ENCODE measurements at places on chromosomes 13 and 19.

- DNase-seq: no peak
Measured at GRCh38 chr13:37870489-37870845, 895 bp upstream of the TRPC4 start.

GRCh38 chr19:44598880-44599279 is 14.5 kb upstream of the IGSF23 start:
- no peak for DNase-seq

GRCh38 chr13:87919956-87920355 is 248.8 kb downstream of the SLITRK5 start:
- DNase-seq: no peak

DNA sequence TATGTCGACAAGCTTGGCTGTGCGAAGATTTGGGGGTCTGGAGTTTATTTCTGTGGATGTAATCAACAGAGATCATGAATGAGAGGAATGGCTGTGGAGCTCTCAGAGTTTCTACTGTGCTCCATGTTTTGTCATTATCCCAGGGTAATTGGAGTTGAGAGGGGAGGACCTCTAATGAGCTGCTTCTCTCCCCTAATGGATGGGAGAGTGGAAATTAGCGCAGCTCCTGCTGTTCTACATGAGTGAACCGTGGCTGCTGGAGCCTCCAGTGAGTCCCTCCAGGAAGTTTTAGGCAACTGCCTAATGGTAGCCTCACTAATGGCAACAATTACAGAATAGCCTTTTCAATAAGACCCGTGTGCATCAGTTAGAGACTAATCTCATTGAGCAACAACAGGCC is 31.3 kb upstream of the FGF9 start:
- DNase-seq: no peak

- no peak for DNase-seq
Measured at GRCh38 chr13:47437406-47437805, 540.6 kb upstream of the HTR2A start.

GRCh38 chr13:48234566-48235340 is 1.7 kb downstream of the ITM2B start:
- peak; percentile 38 for DNase-seq

- no peak for DNase-seq
Measured at GRCh38 chr13:77358001-77358400, 31.1 kb upstream of the MYCBP2 start.

- no peak for DNase-seq
Measured at GRCh38 chr19:33562636-33563035, 41.0 kb upstream of the PEPD start.

DNA sequence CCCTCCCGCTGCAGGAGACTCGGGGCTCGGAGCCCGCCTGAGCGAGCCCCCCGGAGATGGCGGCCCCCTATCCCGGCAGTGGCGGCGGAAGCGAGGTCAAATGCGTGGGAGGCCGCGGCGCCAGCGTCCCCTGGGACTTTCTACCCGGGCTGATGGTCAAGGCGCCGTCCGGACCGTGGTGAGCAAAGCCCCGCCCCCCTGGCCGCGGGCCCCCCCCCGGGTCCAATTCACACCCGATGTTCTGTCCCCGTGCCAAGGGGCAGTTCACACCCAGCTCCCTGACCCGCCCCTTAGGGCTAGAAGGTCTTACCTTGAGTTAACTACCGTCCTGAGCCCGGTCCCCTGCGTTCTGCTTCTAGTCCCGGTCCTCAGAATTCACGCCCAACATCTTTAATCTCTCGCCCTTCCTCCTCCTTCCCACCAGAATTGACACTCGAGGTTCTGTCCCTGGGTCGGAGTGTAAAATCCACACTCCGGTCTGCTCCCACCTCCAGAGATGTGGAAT is 1.4 kb downstream of the NPAS1 start:
- DNase-seq: no peak

DNA sequence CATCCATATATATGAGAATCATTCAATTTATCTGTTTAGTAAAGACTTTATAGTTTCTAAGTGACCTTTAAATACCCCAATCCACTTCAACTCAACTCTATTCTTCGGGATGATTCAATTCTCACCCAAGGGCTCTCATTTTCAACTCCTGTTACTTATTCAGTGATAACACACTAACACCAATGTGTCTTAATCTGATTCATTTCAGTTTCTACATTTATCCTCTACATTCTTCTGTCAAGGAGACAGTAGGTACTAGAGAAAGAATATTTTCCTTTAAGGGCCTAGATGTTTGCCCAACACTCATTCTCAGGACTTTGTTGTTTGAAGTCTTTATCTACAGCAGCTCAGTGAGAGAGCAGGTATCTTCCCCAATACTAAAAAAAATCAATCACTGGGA is 7.1 kb downstream of the ARGLU1 start:
- DNase-seq: no peak

- no peak for DNase-seq
Measured at GRCh38 chr13:87042946-87043345, 628.2 kb upstream of the SLITRK5 start.

DNA sequence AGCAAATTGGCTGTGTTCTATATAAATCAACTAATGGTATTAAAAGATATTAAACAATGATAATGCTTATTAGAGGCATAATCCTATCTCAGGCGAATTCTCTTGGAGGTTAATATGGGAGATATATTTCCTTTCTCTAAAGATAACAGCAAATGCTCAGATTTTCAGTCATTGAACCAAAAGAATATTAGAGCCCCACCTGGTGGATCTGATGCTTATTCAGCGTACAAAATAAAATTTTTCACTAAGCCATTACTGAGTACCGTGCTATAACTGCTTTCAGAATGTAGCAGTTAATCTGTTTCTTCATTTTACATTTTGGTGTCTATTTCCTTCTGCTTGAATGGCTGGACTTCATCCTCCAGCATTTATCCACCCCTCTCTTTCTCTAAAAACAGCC is 143.3 kb upstream of the IPO5 start:
- no peak for DNase-seq

GRCh38 chr19:40777645-40777936 is 456 bp upstream of the RAB4B start:
- no peak for DNase-seq

DNA sequence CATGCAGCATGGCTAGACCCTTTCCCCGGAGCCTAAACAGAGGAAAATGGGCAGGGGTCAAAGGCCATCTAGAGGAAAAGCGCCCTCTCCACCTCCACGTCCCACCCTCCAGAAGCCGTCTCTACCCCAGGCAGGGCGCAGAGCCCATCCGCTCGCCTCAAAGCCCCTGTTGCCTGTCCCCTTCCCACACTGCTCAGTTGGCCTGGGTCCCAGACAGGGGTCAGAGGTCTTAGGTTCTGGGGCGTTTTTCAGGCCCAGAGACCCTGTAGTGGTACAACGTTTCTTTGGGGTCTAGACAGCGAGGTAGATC is 285 bp downstream of the TMEM143 start:
- DNase-seq: no peak

DNA sequence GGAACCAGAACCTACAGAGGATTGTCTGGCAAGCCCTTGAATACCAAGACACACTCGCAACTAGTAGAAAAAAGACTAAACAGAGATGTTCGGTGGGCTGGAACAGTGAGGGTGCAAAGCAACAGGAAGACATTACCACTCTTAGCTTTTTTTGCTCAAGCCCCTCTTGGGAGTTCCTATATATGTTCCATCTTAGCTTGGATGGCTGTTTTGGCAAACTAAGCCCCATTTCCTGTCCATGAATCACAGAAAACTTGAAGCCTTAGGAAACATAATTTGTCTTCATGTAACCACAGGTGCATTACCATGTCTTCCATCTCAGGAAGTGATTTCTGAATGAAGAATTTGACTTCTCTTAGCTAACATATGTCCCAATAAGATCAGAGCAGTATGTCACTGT is 446.3 kb downstream of the OLFM4 start:
- no peak for DNase-seq

DNA sequence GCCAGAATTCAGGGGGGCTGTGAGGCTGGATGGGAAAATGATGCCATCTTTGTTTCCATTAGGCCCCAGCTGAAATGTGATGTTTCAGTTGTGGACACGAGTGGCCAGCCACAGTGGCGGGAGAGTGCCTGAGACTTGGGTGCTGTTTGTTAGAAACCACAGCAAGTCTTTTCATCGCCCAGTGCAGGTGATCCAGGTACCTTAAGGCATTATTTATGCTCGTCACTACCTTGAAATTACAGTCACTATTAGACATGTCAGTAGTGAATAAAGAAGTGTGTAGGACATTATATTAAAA is 82.5 kb upstream of the TM9SF2 start:
- DNase-seq: no peak

DNA sequence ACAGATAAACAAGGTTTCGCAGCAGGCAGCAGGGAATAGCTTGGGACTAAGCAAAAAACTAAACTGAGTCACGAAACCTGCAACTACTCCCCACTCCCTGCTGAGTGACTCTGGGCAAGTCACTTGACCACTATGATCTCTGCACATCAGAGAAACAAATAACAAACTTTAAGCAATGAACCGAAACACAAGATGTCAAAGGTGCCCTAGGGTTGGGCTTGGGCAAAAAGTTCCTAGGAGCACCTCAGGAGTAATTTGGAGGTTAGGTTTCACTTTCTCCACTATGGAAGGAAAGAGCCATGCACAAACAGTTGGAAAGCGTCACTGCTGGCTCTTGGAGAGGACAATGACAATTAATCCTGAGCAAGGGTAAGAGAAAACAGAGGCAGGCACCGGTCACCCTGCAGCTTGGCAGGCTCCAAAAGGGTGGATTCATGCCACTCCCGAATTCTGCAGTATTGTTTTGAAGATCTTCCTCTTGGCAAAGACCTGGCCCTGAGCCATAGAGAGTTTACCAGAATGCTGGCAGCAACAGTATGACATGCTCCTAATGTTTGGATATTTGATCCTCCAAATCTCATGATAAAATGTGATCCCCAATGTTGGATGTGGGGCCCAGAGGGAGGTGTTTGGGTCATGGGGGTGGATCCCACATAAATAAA is 60.3 kb downstream of the CRYL1 start:
- no peak for DNase-seq

DNA sequence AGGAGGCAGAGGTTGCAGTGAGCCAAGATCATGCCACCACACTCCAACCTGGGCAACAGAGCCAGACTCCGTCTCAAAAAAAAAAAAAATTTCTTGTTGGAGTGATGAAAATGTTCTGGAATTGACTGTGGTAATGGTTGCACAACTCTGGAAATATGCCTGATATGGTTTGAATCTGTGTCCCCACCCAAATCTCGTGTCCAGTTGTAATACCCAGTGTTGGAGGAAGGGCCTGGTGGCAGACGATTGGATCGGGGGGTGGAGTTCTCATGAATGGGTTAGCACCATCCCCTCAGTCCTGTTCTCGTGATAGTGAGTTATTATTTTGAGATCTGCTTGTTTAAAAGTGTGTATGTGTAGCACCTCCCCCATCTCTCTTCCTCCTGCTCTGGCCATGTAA is 41.1 kb upstream of the MAP3K10 start:
- no peak for DNase-seq

DNA sequence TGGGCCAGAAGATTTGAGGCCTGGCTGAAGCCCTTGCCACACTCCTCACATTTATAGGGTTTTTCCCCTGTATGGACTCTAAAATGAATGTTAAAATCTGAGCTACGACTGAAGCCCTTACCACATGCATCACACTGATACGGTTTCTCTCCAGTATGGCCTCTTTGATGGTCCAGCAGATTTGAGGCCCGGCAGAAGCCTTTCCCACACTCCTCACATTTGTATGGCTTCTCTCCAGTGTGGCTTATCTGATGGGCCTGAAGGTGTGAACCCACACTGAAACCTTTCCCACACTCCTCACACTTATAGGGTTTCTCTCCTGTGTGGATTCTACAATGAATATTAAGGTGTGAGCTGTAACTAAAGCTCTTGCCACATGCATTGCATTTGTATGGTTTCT is 21.0 kb downstream of the ZNF45 start:
- no peak for DNase-seq

- no peak for DNase-seq
Measured at GRCh38 chr13:102198418-102199311, 203.2 kb downstream of the FGF14 start.

- no peak for DNase-seq
Measured at GRCh38 chr19:35061583-35062373, 20.3 kb downstream of the HPN start.

DNA sequence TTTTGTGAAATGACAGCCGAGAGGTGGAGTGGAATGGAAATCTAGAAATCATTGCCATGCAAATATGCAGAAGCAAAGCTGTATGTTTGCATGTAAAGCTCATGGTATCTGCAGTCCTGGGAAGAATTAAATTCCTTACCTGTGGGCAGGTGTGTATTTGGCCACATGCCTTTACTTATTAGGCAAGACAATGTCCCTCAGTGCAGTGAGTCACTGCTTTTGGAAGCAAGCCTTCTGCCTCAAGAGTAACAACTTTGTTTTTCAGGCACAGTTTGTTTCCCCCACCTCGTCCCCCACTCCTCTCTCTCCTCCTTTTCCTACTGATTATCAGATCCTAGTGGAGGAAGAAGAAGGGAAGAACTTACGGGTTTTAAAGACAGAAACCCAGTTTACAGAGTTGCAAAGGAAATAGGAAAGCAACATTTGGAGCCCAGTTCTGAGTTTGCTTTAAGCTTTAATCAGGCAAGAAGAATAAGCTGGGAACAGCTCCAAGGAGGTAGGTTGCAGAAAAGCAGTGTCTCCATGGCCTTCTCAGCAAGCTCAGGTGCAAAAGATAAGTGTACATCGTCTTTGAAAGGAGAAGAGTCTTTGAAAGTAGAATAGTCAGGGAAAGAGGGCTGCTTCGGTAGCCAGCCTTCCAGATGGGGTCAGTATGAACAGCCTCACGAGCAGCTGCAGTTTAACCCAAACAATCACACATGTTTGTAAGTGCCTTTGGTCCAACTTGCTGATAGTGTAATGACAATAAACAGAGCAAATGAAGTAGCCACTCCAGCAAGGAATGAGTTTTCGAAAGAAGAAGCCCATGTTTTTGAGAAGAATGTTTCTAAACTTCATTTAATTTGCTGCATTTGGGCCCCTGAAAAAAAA is 190.1 kb downstream of the KLF5 start:
- no peak for DNase-seq

GRCh38 chr13:105231579-105231978 is 1303.9 kb downstream of the EFNB2 start:
- DNase-seq: no peak

DNA sequence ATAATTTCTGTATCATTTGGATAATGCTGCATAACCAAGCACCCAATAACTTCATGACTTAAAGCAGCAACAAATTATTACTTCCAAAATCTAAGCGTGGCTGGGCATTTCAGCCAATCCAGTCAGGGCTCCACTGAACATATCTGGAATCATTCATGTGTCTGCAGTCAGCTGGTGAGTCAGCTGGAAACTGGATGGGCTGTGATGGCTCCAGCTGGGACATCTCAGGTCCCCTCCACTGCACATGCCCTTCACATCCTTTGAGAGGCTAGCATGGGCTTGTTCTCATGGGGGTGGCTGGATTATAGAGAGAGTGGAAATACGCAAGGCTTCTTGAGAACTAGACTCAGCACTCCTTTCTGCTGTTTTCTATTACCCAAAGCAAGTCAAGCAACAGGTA is 961.9 kb downstream of the DIAPH3 start:
- DNase-seq: no peak

DNA sequence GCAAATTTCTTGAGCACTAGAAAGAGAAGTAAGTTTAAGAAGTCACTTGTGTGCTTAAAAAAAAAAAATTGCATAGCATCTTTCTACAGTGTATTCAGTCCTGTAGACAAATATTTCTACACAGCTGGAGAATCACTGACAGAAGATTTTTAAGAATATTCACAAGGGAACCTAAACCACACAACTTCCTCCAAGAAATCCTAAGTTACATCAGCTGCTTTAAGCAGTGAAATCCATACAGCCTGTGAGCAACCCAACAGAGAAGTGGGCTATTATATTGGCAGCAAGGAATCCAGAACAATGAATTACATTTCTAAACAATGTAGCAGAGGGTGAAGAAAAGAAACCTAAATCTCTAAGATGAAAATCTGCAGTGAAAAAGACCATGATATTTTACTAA is 1.5 kb downstream of the DOCK9 start:
- no peak for DNase-seq

- peak; percentile 60 for DNase-seq
Measured at GRCh38 chr19:17385878-17386611, 8.0 kb downstream of the CCDC194 start.

All from CD4-positive, alpha-beta T cell treated with Interleukin-4 for 1 hour (primary cell).